ENCODE measurements at places on chromosomes 16 and 17.

GRCh38 chr17:28173801-28174200 is 131.3 kb downstream of the NLK start:
- no peak for DNase-seq

DNA sequence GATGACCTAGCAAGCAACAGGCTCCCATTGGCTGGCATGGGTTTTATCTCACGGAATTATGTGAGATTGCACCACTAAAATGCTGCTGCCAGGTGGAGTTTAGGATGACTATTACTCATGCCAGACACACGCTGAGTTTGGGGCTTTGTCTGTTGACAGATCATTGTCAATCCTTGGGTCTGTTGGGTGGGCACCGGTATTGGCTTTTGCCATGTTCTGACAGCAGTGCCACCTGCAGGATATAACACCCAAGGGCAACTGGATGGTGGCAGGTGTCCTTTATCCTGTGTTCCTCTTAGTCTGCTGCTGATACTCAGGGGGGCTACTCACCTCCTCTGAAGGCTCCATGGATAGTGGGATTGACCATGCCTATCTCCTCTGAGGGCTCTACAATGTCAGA is 221.6 kb upstream of the DYNLRB2 start:
- DNase-seq = no peak

DNA sequence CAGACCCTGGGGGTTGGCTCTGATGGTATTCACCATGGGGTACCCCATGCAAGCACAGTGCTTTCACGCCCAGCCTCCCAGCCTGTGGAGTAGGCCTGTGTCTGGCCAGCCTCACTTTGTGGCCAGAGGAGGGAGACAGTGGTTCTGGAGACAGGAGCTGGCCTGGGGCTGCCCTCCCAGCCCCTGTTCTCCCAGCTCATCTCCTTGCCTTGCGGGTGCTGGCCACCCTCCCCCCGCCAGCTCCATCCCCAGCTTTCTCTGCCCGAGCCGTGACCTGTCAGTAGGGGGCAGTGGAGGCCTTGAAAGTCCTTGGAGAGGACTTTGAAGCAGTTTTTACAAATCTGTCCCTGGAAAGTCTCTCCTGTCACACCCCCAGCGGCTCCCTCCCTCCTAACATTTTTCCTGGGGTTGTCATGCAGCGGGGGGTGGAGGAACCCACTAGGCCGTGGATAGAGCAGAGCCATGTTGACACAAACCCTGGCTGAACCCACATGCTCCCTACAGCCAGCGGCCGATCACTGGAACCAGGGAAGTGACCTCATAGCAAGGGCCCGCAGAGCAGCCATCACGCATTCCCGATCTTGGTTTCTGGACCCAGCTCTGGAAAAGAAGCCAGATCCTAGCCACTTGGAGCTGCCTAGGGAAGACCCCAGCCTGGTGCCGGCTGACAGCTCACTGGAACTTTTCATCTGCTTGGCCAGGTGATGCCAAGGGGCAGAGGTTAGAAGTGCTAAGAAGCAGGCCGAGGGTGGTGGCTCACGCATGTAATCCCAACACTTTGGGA is 289.4 kb downstream of the SEC14L1 start:
- DNase-seq = peak; percentile 83

DNA sequence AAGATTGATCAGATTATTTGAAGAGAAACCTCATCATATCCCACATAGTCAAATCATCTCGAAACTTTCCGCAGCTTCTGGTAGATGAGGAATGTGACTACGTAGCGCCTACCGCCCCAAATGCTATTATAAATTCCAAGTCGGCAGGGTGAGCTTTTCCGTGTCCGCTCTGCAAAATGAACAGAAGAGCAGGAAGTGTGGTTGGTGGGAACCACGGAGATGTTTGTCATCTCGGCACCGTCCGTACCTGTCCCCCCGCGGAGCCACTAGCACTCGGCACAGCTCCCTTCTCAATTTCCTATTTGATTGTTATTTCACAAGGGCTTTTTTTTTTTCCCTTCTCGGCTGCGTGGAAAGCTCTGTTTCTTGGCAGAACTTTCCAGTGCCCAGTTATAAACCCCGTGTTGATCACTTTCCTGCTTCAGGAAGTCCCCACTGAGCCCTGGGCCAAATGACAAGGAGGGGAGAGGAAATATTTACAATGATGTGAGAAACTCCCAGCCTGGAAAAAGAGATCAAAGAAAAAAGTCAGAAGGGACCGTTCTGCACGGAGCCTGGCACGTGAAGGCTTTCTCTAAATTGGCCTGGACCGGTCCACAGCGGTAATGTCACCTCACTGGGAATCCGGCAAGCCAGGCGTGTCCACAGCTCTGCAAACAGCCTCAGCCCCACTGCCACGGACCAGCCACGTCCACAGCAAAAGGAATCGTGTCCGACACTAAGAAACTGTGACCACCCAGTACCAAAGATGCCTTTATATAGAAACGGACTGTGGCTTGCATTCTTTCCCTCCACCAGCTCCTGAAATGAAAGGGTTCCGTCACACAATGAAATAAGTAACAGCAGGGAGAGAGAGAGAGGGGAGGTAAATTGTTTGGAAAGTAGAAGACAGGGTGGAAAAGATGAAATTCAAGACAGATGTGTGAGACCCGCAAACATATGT is 65.0 kb downstream of the MRM3 start:
- DNase-seq = no peak

DNA sequence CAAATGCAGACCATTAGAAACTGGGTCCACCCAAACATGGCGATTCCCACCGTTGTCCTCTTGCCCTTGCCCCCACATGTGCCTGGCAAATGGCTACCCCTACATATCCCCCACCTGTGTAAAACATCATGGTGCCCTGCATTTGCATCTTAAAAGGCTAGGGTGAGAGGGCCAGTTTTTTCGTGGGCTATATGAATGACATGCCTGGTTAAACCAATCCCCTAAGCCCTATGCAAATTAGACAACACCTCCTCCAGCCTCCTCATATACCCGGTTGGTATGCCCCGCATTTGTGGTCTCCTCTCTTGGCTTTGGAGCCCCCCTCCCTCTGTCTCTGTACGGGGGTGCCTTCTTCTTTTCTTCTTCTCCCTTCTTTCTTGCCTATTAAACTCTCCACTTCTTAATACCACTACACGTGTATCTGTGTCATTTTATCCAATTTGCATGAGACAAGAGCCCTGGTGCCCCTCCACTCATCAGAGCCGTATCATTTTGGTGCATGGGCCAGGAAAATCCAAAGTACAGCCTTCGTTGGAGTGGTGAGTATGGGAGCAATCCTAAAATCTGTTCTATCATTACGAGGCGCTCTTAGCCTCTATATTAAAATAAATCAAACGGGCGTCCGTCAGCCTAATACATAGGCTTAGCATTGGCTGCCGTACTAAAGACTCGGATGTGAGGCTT is 30.1 kb downstream of the QPRT start:
- no peak for DNase-seq

All from midbrain (tissue), 1 donor.